IMR-90 (cell line): ENCODE measurements at places on chromosomes 13 and 19.

DNA sequence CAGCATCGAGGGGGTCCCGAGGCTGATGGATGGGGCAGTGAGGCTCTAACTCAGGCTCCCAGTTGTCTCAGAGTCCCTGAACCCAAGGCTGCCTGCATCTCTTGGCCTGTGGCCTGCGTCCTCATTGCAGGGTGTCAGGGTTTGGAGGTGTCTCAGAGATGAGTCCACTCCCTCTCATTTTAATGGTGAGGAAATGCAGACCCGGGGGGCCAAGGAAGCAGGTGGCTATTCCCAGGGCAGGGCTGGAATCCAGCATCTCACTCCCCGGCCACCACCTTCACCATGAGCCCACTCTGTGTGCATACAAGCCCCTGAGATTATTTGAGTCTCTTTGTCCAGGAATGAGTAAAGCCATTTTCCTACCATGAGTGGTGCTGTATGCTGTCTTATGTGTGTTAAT is 21.4 kb downstream of the TEX29 start:
- no peak for DNase-seq

DNA sequence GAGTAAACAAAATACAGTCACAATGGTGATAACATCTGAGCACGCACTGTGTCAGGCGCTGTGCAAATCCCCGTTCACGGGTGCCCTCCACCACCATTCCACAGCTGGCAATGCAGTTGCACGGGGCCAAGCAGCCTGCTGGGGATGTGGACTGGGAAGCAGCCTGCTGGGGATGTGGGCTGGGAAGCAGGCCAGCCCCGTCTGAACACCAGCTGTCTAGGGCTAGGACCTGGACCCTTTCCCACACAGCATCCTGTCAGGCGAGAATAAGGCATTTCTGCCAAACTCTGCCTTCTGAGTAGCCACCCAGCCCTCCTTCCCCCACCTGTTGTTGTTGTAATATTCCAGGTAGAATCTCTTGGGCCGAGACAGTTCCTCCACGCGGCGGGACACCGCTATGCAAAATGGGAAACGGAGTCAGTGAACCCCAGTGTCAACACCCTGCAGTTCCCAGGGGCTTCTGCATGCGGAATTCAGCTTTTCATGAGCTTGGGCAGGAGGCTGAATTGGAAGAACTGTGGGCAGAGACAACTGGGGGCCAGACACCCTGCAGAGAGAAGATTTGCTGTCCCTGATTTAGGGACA is 27.8 kb upstream of the MIER2 start:
- peak; percentile 70 for DNase-seq

- no peak for DNase-seq
Observed at GRCh38 chr13:79805317-79805716, 324.4 kb downstream of the NDFIP2 start.

DNA sequence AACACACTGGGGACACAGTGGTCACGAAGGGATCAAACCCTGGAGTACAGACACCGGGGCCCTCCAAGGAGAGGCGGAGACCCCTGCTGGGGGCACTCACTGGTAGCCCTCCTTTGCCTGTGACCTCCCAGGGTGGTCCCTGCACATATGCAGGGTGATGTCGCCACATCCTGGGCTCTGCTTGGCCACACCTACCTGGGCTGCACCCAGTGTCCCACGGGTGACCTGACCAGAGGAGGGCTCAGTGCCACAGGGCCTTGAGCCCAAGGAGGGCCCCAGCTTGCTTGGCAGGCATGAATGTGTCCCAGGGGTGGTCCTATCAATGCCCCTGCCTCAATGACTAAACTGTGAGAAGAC is 4.1 kb downstream of the PCID2 start:
- no peak for DNase-seq

DNA sequence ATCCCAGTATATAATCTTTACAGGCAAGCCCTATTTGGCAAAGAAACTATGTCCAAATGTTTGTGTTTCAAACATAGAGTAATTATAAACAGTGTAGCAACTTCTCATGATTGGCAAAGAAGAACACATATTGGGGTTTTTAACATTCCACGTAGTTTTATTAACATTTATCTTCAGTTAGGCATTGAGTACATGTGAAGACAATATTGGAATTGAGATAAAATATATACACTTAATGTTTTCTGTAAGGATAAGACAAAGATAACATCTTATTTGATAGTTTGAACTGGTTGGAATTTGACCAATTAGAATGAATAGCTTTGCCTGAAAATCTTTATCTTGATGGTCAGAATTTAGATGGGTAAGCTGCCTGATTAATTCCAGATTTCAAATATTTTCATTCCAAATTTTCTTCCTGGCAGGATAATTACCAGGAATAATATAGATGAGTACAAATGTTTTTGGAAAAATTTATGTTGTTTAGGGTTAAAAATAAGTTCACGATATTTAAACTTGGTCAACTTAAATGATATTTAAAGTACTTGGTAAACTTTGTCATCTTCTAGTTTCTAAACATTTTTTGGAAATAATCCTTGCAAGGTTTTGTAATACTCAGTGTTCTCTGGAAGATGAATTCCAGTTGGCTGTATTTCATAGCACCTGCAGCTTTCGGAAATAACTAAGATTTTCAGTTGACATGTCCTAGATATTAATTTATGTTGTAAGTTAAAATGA is 536.5 kb upstream of the SPRY2 start:
- no peak for DNase-seq

- no peak for DNase-seq
Observed at GRCh38 chr13:32105653-32106313, 74.2 kb downstream of the FRY start.

- no peak for DNase-seq
Observed at GRCh38 chr13:110479648-110480047, 81.9 kb downstream of the RAB20 start.

DNA sequence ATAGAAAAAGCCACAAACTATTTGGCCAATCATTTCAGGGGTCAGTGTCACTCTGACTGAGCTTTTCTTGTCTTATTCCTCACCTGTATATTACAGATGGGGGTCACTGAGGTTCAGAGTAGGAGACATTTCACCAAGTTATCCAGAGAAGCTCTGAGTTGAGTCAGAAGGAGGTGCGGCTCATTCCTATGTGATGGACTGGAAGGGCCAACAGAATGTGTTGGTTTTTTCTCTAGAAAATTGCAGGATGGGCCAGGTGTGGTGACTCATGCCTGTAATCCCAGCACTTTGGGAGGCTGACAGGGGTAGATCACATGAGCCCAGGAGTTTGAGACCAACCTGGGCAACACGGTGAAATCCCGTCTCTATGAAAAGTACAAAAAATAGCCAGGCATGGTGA is 24.5 kb upstream of the ZNF83 start:
- no peak for DNase-seq

DNA sequence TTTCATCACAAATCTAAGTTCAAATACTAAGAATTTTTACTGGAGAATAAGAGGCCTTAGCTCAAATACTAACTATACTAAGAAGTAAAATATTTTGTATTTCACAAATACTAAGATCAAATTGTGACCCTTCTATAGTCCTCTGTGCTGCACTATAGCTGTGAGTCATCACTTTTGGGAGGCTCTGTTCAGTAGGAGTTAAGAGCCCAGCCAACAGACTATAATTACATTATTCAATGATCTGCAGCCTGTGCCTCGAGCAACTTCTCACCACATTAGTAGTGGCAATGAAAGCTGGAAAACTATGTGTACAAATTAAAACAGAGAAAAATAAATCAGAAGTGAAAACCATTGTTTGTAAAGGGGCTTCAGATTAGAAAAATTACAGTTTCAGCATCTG is 147.3 kb upstream of the GPC6 start:
- DNase-seq: peak; percentile 64

- no peak for DNase-seq
Observed at GRCh38 chr13:112781881-112782361, 92.1 kb downstream of the ATP11A start.

- no peak for DNase-seq
Observed at GRCh38 chr13:57925250-57925649, 293.7 kb downstream of the PCDH17 start.

DNA sequence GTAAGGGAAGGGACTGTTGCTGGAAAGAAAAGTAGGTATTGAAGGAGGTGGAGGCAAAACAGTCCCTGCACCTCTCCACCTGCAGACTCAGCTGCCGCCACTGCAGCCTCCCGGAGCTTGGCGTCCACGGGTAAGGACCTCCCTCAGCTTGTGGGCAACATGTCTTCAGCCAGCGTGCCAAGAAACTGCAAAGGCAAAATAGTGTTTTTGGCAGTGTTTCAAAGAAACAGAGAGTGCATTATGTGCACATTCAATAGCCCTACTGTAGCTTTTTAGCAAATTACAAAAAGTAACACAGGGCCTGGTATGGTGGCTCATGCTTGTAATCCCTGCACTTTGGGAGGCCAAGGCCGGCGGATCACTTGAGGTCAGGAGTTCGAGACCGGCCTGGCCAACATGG is 57.4 kb downstream of the ATP11A start:
- no peak for DNase-seq

GRCh38 chr19:16527971-16528521 is 14.2 kb downstream of the CHERP start:
- DNase-seq: no peak

GRCh38 chr13:72638059-72638815 is 89.2 kb downstream of the MZT1 start:
- DNase-seq: no peak

GRCh38 chr19:30666301-30666803 is 294.2 kb downstream of the ZNF536 start:
- peak; percentile 13 for DNase-seq

GRCh38 chr13:77574096-77574495 is 38.6 kb downstream of the SCEL start:
- DNase-seq: no peak

DNA sequence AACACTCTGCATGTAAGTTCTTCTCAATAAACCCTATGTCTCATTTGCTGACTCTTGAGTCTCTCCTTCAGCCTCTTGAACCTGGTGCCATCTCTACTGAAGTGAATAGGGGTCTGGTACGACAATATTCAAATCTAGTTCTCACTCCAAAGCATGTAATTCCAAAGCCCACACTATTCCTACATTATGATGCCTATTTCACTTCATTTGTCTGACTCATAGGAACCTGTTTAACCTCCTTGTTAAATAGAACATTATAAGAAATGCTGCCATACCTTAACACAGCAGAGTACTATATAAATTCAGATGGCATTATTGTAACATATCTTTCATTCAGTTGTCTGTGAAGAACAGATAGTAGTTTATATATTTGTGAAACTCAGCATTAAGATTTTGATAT is 67.1 kb downstream of the STARD13 start:
- DNase-seq: no peak

GRCh38 chr19:18000915-18001776 is 6.8 kb upstream of the ARRDC2 start:
- peak; percentile 73 for DNase-seq

DNA sequence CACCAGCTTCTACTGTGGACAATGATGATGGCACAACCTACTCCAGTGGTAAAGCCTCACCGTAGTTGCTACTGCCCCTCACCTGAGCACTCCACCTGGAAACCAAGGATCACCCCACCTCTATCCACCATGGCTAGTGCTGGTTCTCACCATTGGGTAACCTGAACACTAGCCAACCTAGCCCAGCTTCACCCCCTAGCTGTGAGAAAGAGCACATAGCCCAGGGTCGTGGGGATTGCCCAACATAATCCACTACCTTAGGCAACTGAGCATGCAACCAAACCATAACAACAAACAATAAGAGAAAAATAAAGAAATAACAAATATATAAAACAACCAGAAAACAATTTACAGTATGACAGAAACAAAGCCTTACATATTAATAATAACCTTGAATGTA is 560.1 kb downstream of the DIAPH3 start:
- DNase-seq: no peak

DNA sequence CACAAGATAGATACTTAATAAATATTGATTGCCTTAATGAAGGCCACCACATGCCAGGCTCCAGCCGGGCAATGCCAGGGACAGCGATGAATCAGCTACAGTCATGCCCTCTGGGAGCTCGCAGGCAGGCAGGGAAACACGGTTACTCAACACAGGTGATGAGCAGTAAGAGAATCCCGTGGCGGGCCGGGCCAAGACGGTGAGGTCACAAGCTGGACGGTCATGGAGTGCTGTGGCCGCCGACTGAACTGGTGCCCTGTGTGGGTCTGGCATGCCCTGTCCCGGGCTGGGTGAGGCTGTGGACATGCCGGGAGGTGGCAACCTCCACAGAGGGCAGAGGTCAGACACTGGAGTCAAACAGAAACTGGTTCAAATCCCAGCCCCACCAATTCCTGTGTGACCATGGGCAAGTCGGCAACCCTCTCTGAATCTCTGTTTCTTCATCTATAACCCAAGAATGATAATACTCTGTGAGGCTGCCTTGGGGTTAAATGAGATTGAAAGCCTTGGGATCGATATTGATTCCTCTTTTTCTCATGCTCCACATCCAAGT is 13.2 kb upstream of the PAK4 start:
- no peak for DNase-seq

- DNase-seq: no peak
Observed at GRCh38 chr13:113863524-113864272, at the start of gene GAS6. Gene GAS6 (minus strand): TSS chr13:113864076. CDS start chr13:113863920, 156 bp downstream.
